ENCODE measurements at places on chromosomes 5 and 9.

- no peak for DNase-seq
These were observed 39.8 kb downstream of the MAMDC2 start for GRCh38 chr9:70083429-70083828.

DNA sequence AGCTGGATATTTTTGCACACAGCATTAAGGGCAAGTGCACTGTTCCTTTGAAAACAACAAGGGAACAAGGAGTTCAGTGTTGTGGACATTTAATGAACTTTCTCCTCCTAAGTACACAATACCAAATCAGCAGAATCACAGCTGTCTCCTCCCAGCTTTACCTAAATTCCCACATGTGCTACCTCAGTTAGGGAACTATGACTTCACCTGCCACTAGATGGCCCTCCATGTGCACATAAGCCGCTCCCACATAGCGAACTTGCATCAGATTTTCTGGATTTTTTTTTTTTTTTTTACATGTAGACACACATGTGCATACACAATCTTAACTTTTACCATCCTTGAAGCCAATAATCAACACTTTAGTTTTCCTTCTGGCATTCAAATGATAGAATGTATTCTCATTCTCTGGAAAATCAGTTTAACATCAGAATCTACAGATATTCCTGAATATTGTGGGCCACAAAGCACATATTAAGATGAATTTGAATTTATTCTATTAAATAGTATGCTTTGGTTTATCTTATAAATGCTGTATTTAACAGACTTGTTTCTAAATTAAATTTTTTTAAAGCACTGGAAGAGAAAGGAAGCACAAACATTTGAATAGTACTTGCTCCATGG, 123.6 kb downstream of the PALM2AKAP2 start:
- DNase-seq: peak; percentile 88

DNA sequence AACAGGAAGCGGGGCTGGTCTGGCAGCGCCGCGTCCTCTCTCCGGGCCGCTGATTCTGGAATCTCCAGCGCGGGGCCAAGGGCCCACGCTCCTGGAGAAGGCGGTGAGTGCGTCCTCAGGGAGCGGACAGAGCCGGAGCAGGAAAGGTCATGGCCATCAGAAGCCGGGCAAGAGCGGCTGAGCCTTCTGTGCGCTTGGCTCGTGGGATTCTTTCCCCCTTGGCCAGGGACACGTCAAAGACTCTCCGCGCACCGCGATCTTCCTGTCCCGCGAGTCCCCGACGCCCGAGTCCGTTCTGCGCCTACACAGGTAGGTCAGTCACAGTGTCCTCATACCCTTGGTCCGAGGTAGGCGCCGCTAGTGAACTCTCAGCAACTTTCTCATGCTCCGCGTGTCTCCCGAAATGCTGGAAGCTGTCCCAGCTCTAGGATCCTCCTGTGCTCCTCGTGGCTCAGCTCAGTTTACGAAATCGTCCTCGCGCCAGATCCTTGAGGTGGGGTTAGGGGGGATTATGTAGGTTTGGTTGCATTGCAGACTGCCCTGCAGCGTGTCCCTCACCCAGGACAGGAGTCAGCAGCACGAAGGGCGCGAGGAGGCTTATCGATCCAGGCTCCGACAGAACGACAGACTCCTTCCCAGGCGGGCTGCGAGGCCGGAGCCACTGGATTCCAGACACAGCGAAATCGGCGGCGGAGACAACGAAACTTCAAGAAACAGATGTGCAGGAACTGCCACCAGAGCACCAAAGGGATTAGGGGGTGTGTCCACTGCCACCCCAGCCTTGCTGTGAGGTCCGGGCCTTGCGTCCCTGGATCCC, 8.7 kb downstream of the LHX6 start:
- DNase-seq: peak; percentile 61

DNA sequence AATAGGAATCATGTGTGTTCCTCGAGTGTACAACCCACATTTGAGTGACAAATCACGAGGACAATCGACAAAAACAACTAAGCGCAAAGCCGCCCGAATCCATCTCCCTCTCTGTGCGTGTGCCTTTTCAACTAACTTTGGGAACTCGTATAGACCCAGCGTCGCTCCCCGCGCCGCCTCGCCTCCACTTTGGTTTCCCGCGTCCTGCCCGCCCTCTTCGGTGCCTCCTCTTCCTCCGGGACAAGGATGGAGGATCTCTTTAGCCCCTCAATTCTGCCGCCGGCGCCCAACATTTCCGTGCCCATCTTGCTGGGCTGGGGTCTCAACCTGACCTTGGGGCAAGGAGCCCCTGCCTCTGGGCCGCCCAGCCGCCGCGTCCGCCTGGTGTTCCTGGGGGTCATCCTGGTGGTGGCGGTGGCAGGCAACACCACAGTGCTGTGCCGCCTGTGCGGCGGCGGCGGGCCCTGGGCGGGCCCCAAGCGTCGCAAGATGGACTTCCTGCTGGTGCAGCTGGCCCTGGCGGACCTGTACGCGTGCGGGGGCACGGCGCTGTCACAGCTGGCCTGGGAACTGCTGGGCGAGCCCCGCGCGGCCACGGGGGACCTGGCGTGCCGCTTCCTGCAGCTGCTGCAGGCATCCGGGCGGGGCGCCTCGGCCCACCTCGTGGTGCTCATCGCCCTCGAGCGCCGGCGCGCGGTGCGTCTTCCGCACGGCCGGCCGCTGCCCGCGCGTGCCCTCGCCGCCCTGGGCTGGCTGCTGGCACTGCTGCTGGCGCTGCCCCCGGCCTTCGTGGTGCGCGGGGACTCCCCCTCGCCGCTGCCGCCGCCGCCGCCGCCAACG, at the start of gene GPR150:
TSS of gene GPR150 (plus strand) at position 58 of the 840 bp plus-strand sequence. CDS start at position 247, 189 bp downstream.
- peak; percentile 63 for DNase-seq

DNA sequence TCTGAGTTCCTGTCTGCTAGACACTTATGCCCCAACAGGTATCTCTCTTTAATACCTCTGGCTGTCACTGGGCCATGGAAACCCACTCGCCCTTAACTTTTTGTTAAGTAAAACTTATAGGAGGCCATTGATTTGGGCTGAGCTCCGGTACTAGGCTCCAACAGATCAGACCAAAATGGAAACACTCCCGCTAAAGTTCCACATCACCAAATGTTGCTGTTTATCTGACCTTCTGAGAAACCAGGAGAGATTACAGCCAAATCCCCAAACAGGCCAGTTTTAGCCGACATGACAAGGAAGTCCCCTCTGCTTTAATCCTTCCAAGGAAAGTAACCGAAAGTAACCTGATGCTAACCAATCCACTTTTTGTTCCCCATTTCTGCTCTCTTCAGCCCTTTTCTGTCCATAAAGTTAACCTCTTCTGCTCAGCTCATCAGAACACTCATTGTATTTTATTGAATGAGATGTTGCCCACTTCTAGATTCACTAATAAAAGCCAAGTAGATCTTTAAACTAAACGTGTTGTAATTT, 115.2 kb upstream of the LHFPL2 start:
- DNase-seq: no peak

DNA sequence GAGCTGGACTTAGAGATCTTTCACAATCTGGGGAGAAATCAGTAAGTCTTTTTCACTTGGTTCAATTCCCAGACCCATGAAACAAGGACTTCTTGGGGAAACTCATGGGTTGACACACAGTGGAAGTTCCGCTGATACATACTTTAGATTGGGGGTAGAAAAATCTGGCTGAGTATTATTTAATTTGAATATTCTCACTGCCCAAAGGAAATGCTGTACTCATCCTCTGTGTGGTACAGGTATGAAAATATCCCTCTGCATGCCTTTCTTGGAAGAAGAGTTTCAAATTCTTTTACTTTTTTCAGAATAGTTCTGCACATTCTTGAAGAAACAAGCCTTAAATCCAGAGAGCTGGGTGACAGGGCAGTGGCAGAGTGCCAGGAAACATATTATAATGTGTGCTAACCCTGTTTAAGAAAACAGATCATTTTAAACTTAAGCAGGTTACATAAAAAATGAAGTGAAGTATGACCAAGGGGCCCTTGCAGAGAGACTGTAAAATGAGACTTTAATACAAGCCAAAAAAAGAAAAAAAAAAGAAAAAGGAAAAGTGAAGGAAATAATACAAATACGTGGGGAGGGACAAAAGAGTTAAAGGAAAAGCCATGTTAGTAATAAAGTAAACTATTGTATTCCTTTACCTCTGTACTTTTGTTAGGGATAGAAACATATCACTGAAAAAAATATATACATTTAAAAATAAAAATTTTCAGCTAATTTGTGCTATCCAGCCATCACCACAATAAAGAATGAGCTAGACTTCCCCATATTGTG, 173.4 kb upstream of the NR3C1 start:
- DNase-seq: peak; percentile 85

GRCh38 chr9:121743441-121744001, 92.1 kb downstream of the DAB2IP start:
- DNase-seq: peak; percentile 73

DNA sequence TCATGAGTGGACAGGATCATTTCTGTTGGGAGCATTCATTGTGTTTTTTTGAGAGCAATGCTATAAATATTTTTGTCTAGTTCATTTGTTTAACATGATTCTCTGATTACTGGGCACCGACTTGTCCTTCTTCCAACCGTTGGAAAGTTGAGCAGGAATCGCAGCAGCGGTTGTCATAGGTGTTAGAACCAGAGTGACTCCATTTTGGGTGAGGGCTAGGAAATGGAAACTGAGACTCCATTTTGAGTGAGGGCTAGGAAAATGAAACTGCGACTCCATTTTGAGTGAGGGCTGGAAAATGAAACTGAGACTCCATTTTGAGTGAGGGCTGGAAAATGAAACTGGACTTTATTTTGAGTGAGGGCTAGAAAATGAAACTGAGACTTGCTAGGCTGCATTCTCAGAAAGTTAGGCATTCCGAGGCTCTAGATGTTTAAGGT, 100.6 kb downstream of the ICE1 start:
- DNase-seq: no peak

- no peak for DNase-seq
These were observed 64.3 kb downstream of the RAPGEF1 start for GRCh38 chr9:131675437-131676022.

- no peak for DNase-seq
These were observed 215.3 kb downstream of the TLR4 start for GRCh38 chr9:117919538-117919937.

- no peak for DNase-seq
These were observed 1086.5 kb downstream of the EFNA5 start for GRCh38 chr5:106584268-106584667.

DNA sequence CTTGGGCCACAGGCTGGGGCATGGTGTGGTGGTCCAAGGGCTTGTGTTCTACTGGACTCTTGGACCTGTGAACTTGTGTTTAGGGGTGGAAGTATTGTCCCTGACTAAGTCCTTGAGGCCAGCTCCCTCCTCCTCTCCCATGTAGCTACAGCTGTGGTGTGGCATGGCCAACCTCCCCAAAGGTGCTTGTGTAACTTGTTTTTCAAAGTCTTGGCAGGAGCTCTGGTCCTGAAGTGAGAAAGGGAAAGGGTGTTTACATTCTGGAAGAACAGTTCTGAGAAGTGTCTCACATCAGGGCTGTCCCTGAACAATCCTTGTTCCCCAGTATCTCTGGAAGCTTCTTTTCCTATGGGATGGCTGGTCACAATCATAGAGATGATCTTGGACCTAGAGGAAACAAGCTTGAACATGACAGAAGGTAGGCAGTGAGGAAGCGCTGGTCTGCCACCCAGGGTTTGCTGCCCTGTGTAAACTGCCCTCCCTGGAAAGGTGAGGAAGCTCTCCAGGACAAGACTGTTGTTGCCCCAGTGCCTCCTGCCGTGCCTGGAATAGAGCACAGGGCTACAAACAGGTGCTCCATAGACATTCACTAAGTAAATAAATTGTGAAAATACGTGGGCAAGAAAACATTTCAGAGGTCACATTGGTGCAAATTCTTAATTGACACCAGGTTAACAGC, 64.6 kb upstream of the KLF9 start:
- DNase-seq: no peak

GRCh38 chr5:146921225-146921624, 42.7 kb upstream of the PPP2R2B start:
- no peak for DNase-seq

GRCh38 chr5:44489759-44490158, 100.5 kb upstream of the FGF10 start:
- DNase-seq: no peak

DNA sequence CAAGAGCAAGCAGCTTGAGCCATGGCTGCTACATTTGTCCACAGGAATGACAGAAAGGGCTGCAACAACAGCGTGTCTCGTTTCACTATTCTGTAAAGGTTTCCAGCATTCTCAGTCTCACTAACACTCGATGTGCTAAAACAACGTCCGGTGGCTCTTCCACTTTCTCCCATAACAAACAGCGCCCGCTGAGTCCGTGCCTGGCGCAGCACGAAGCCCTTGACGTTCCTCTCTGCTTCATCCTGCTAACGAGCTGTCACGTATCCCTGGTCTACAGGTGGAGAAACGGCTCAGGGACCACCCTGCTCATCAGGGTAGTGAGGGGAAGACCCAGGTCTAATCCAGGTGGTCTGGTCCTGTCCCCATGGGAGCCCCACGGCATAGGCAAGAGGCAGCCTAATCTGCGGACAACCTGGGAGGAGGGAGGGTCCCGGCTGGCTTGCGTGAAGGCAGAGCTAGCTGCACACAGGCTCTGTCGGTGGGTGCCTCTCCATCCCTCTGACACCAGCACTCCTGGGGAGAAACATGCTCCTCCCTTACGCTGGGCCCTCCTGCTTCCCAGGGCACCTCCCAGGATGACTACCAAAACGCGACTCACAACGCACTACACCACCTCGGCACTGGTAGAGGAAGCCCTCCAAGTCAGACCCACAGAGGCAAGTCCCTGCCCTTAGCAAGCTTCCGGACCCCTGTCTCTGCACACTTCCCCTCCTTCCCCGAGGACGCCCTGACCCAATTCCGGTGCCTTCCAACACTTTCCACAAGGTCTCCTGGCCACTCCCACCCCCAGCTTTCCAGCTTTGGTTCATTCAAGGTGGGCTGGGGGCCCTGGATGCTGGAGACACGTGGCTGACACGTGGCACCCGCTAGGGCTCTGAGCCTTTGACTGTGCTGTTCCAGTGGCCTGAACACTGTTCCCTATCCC, 43.3 kb downstream of the VAV2 start:
- no peak for DNase-seq

- DNase-seq: peak; percentile 69
These were observed 2.0 kb downstream of the CXXC5 start for GRCh38 chr5:139650031-139650688.

- DNase-seq: no peak
These were observed 174.9 kb upstream of the SMIM23 start for GRCh38 chr5:171610686-171611085.

- DNase-seq: no peak
These were observed 8.9 kb upstream of the SH3TC2 start for GRCh38 chr5:149071756-149072155.

DNA sequence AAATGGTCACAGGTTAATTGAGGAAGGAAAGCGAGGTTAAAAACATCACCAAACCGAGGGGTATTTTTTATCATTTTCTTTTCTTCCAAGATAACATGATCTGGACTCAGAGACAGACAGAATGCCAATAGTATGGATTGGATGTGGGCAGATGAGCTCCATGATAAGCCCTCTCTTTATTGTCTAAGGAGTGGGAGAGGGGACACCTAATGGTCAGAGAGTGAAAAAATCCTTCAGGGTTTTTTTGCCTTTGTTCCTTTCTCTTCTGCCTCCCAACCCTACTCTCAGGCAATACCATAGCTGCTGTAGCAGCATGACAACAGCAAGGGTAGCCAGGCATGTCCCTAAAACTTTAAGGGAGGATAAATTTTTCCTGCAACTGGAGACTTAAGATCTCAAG, 94.7 kb downstream of the DIRAS2 start:
- no peak for DNase-seq

- DNase-seq: no peak
These were observed 105.5 kb upstream of the PITX1 start for GRCh38 chr5:135139381-135140134.

All from tongue (tissue), 3 donors.